ENCODE measurements at places on chromosomes 1 and 21.

DNA sequence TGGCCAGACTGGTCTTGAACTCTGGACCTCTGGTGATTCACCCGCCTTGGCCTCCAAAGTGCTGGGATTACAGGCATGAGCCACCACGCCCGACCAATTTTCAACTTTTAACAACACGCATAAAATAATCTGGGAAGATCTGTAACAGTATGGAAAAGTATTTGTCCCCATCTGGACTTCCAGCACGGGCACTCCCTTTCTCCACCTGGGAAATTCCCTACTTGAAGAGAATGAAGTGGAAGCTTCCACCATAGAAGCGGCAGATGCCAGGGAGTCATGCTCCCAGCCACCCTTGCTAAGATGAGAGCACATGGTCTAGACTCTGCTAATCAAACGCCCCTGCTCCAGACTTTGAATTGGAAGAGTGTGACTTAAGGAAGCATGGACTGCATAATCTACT, 9.0 kb upstream of the GPR137B start:
- DNase-seq, result no peak

GRCh38 chr1:119891386-119891785, 4.9 kb downstream of the ADAM30 start:
- DNase-seq, result no peak

DNA sequence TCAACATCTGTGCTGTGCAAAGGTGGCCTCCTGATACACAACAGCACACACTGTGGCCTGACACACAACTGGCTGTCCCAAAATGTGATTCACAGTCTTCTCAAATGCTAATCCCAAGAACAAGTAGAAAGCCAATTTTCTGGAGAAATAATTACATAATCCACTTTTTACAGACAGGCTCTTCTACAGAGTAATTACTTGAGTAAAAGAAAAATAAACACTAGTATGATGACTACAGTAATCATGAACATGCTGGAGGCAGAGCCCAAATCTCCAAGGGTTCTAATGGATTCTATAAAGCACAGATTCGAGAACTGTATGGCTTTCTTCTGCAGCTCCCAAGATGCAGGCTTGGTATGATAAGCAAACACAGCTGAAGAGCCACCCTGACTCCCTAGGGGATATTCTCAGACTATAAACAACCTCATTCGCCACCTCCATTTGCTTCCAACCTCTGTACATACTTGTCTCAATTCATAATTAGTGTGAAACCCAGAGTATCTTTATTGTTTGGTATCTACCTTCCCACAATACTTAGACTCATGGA, 81.9 kb downstream of the SIPA1L2 start:
- no peak for DNase-seq

GRCh38 chr1:227070638-227071285, 130.7 kb downstream of the COQ8A start:
- DNase-seq, result no peak

DNA sequence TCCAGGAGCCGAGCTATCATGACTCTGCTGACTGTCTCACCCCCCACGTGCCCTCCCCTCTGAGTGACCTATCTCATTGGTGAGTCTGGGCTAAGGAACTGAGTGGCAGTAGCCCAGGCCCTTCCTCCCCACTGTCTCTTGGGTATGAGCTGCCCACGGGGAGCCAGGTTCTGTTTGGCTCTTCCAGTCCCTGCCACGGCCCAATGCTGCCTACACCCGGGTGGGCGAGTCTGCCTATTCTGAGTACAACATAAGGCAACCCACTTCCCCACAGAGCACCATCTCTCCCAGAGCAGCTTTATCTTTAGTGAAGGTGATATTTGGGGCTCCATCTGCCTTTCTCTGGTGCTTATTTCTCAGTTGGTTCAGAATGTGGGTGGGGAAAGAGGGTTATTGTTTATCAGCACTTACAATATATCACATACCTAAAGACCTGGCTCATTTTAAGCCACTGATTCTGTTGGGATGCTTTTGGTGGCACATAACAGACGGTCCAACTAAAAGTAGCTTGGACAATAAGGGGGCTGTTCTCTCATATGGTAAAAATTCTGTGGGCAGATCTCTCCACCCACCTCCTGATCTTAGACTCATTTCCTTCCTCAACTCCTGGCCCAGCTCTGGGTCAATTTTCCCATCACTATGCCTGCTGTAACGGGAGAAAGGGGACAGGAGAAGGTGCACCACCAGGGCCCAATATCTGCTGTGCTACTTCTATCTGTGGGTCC, 27.7 kb upstream of the VWA5B1 start:
- DNase-seq, result no peak

DNA sequence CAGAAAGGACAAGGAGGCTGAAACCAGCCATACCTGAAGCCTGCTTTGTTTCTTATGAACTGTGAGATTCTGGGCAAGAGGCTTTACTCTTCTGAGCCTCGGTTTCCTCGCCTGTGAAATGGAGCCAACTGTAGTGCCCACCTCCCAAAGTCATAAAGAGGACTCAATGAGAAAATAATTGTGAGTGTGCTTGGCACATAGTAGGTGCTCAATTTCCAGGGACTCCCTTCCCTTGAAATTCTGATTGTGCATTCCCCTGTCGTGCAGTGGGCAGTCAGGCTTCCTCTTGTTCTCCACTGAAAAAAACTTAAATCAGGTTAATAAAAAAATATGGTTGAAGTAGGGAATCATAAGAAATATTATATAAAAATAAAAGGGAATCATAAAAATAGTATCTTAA, 37.5 kb upstream of the RUNX3 start:
- no peak for DNase-seq

- DNase-seq, result no peak
Observed at GRCh38 chr1:13864760-13865159, 164.8 kb downstream of the PRDM2 start.

- DNase-seq, result no peak
Observed at GRCh38 chr21:37341254-37341960, 25.2 kb upstream of the DYRK1A start.

DNA sequence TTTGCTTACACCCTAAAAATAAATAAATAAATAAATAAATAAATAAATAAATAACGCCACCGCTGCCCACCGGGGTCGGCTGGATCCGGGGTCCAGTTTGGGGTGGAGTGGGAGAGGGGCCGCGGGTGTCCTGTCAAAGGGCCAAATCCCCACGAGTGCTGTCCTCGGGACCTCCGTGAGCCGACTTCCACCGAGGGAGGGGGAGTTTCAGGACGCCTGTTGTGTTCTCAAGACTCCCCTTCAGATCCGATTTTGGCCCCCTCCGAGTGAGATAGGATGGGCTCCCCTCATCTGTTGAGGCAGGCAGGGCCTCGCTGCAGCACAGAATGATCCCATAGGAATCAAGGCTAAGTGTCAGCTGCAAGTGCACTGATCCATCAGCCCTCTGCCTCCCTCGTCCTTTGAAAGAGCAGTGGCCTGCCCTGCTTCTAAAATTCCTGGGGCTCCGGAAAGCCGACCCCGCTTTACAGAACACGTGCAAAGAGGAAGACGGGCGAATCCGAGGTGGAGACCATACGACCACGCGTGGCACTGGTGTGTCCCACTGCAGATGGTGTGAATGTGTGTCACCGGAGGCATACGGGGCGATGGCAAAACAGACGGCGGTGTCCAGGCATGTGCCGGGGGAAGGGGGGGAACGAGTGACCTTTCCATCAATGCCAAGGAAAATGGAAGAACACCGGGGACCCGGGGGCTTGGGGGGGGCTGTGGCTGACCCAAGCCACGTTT, 3880.5 kb downstream of the SRGAP2C start:
- no peak for DNase-seq

DNA sequence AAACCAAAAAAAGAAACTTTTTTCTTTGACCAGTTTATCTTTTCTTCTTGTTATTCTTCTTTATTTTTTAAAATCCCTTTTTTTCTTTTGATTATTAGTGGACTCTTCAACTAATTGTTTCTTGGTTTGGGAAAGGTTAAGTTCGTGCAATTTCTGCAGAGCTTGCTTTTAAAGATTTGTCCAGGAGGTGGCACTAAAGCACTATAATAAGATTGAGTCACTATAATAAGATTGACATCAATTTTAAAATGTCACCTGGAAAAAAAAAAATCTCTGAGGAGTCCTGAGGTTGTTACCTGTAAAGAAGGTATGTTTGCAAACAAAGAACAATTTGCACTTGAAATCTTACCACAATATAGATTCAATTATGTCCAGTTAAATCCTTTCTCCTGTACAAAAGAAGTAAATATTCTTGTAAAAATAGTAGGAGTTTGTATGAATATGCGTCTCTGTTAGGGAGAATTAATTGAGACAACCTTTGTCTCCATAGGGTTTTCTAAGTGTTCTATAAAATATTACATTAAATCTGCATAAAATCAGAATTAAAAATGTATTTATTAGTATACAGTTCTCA, 166.7 kb downstream of the ADGRL4 start:
- no peak for DNase-seq

DNA sequence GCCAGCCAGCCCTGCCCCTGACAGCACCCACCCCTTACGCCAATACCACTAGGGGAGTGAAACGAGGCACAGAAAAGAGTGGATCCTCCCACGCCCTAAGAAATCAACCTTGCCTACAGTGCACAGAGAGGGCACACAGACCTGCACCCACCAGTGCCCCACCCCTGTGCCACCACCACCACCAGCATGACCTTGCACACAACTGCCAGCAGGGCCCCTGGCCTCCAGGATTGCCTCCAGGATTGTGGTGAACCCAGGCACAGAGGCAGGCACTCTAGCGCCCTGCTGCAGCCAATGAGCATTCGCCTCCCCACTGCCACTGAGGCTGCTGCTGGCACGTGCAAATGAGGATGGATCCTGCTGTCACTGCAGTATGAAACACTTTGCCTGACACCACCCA, 23.5 kb upstream of the SGIP1 start:
- DNase-seq, result no peak

DNA sequence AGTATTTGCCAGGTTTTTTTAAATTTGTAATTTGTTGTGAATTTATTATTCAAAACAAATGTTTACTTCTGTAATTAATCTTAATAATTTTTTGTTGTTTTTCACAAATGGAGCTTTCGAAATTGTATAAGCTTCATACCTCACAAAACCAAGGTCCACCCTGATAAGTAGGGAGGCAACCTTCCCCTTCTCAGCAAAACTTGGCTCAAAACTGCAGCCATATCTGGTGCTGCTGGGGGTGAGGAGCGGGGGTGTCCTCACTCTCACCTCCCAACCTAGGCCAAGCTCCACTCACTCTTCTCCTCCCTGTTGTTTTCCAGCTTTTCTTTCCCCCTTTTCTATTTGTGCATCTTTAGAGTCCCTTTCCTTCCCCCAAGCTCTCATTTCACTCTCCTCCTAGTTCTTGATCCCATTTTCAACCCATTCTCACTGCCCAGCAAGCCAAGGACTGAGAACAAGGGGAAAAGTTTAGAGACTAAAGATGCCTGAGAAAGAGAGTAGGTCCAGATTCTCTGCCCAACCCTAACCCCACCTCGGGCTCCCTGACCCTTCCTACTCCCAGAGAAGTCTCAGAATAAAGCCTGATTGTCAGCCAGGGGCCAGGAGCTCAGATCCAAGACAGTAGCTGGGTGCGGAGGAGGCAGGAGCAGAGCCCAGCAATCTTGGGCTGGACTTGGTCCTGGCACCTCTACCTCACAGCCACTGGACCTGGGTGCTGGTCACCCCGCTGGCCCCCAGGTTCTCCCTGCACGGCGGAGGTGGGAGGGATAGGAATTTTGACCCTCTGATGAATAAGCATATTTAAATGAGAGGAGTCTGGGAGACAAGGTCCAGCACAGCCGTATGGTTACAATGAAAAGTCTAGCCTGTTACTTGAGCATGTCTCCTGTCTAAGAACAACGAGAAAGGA, 8.3 kb upstream of the CFAP45 start:
- DNase-seq, result no peak

GRCh38 chr1:111990878-111991718, 1.6 kb upstream of the KCND3 start:
- DNase-seq, result no peak

GRCh38 chr1:31478167-31478566, 65.2 kb downstream of the SERINC2 start:
- no peak for DNase-seq

DNA sequence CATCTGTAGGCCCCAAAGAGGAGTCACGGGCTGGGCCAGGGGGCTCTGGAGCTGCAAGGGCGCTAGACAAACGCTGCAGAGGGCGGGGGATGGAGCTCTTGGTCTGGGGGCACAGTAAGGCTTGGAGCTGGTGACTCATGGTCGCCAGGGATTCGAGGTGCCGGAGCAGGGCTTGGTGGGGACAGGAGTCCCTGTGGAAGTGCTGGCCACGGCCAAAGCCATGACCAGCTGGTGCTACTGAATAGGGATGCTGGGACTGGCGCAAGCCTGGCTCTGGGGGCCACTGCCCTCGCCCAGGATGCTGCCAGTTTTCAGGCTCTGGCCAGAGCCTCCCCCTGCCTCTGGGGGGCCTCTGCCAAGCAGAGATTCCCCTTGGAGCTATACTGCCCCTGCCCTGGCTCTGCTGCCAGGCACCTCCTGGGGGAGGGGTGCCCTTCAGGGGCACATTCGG, 25.2 kb downstream of the SPOCD1 start:
- DNase-seq, result no peak
